ENCODE measurements at places on chromosomes 12 and 14. TPM values are rescaled to one million over a fixed set of nuclear protein-coding genes. Genes with fewer than 3 reads are reported as not detected.
A peak's percentile ranks its signal among the peaks of the same experiment; 100 is the strongest.

- no peak for DNase-seq
These were observed 9.8 kb downstream of the SNX6 start for GRCh38 chr14:34620115-34620514.

DNA sequence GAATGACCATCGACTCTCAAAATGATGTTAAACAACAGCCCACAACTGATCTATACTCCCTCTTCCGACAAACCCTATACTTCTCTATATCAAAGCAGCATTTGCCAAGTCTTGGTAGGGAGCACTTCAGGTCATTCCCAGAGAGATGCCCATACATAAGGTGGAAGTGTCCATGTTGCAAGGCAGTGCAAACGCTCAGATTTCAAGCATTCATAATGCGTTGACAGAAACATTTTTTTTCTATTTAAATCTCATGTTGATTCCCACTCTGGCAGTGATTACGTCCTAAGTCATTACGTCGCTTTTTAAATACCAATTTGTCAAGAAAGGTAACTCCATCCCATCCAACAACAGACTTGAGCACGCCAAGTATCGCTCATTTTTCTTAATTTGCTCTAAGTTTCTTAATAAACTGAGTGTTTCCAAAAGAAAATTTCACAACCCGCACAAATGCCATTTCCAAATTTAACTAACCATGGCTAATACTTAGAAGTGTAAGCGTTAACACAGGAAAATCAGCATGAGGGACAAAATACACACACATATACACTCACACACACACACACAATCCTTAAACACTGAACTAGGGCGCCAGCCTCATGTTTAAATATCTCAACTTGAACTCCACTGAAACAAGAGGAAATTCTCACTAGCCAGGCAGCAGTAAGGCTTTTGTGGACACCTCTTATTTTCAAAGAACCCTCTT, 1.1 kb downstream of the GXYLT1 start:
- no peak for DNase-seq

GRCh38 chr14:104339361-104339760, 201.0 kb downstream of the KIF26A start:
- no peak for DNase-seq

DNA sequence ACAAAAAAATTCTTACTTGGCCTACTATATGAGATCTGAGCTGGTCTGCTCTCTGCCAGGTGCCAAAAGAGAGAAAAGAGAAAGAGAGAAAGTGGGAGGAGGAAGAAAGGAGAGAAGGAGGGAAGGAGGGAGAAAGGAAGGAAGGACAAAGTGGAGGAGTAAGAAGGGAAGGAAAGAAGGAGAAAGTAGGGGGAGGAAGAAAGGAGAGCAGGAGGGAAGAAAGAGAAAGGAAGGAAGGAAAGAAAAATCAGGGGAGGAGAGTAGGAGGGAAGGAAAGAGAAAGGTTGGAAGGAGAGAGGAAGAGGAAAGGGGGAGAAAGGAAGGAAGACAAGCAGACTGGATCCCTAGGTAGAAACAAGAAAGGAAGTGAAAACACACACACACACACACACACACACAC, 96.8 kb downstream of the RPS29 start:
- DNase-seq: no peak

GRCh38 chr14:102487204-102487577, 22.4 kb downstream of the ANKRD9 start:
- DNase-seq: peak; percentile 22

DNA sequence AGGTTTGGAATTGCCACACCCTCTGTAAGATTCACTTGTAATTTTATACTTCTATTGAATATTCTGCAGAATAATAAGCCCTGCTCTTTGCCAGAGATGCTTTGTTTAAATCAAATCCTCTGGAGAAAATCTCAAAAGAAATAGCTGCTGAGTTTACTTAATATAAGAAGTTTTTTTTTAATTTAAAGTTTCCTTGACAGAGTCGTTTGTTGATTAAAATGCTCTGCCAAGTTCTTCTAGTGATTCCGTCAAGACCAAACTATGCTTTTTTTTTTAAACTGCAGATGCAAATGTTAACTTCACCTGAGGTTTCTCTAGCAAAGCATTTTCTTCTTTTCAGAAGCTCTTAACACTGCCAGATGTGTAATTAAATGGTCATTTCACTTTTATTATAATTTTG, 13.4 kb upstream of the NAV3 start:
- DNase-seq: no peak

DNA sequence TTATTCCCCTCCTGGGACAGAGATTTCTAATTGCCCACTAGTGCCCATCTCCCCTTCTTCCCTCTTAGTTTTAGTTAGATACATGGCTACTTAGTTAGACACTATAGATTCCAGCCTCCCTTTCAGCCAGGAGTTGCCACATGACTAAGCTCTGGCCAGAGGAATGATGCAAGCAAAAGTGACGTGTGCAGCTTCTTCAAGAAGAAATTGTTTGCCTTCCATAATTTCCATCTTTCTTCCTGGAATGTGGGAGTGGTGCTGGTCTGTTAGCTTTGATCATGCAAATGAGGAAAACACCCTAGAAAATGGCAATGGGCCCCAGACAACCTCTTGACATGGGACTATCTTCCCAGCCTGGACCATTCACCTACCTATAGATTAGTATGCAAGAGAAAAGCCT, 21.4 kb downstream of the CCDC177 start:
- DNase-seq: no peak

- DNase-seq: no peak
These were observed 214.2 kb downstream of the CPNE8 start for GRCh38 chr12:38691164-38691563.

DNA sequence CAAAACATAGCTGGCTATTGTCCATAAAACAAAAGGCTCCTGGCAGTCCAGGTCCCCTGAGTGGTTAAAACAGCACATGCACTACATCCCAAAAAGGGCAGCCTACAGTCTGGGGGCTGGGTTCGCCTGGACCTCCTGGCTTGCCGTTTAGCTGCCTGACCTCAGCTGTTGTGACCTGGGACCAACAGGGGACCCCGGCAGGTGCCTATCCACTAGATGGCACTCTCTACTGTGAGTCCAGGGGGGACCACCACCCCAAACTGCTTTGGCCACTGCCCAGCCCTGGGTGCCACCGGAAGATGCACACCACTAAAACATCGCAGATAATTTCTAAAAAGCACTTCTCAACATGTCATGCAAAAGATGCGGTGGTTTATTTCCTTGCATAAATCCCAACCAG, 2.9 kb upstream of the RTL1 start:
- DNase-seq: no peak

GRCh38 chr12:47805417-47805816, 14.3 kb downstream of the HDAC7 start:
- no peak for DNase-seq

- DNase-seq: no peak
These were observed 77.3 kb downstream of the GLT1D1 start for GRCh38 chr12:128930606-128931005.

DNA sequence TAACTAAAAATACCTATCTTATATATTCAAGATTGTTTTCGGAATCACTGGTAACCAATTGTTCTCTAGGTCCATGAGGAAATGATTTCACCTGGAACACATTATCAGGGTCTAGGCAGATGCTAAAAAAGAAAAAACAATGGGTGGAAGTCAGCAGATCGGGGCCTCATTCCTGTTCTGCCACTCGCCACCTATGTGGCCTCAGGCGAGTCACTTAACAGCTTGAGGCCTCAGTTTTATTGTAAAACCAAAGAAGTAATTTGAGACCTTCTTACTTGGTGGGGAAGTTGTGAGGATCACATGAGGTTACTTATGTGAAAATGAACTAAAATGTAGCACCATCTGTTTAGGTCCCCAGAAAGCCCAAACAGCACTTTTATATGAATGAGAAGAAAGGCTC, 6.2 kb upstream of the RNASE10 start:
- DNase-seq: no peak

- DNase-seq: peak; percentile 87
These were observed at the start of gene CPNE8 for GRCh38 chr12:38905480-38906351. Gene CPNE8 (minus strand): TSS chr12:38905591. CDS start chr12:38905534, 57 bp downstream.

- no peak for DNase-seq
These were observed 3.9 kb downstream of the CEBPE start for GRCh38 chr14:23115039-23115731.

DNA sequence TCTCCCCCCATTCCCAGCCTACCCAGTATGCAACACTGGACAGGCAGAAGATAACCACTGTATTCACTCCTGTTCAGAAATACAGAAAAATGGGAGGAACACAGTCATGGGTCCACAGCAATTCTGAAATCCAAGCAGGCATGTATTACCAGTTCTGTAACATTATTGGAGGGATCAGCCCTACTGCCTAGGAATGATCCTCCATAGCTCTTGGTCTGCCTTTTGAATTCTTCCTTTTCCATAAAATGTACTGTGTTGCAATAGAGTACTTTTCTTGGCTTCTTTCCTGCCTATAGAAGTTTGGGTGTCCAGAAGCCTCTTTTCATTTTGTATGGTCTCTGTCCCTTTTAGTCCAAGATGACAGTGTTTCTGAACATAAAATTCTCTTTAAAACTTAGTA, 46.5 kb downstream of the SPATS2 start:
- no peak for DNase-seq

DNA sequence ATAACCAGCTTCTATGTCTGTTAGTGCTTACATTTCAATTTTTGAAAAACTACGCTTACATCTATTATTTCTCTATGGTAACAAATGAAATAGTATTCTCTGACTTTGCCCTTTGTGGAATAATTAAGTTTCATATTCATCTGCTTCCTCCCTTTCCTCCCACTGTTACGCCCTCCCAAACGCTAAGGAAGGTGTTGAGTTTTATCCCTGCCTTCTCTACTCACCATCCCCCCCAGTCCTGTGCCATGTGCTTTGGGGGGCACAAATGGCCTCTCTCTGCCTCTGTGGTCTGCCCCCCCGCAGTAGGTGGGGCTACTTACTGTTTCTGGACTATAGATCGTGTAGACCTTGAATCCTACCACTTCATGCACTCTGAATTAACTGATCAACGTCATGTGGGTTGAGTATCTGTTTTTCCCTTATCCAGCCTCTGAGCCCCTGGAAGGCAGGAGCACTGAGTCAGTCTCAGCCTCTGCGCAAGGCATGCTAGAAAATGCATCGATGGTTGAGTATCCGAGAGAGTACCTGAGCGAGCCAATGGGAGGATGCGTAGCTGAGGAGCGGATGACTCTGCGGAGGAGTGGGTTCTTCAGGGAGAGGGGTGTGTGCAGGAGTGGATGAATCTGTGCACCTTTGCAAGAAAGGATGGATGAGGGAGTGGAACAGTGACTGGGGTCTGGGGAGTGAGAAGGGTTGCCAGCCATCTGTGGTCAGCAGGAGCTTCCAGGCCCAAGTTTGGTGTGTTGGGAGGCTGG, 114.5 kb upstream of the RTL1 start:
- DNase-seq: peak; percentile 33

GRCh38 chr12:51023625-51024382, 2.4 kb downstream of the SLC11A2 start:
- DNase-seq: no peak

- DNase-seq: no peak
These were observed 129.3 kb upstream of the LMNTD1 start for GRCh38 chr12:25682421-25682820.

DNA sequence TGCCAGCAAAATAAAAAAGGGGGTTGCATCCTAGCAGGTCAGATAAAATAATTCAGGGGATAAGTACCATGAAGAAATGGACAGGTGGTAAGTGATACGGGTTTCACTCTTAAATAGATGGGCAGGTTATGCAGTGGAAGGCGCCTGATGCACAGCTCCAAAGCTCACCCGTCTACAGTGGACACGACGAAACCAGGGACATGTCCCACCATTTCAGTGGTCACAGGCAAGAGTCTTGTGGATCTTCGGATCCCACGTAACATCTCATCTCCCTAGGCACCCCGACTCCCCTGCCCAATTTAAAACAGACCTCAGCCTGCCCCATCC, 60.5 kb downstream of the DDX51 start:
- DNase-seq: no peak

GRCh38 chr12:76687981-76688380, 75.9 kb upstream of the ZDHHC17 start:
- no peak for DNase-seq

- no peak for DNase-seq
These were observed 9.1 kb upstream of the KIF21A start for GRCh38 chr12:39451977-39452376.

DNA sequence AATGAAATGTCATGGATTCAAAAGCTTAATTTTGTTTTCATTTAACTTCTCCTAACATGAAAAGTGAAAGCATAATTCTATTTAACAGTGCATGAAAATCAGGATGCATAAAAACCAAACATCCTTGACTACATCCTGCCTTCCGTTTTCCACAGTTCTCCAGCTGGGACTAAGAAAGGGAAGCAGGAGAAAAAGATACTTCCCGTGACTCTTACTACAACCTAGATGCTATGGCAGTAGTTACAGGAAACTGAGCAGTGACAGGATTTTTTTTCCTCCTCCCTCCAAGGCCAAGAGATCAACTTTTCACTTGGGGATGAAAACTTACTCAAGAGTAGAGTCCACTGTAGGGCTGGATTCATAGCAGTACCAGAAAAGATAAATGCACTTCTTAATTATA, 2.6 kb downstream of the EXOC5 start:
- DNase-seq: no peak

GRCh38 chr14:74621556-74621955, 9.5 kb upstream of the LTBP2 start:
- DNase-seq: no peak

DNA sequence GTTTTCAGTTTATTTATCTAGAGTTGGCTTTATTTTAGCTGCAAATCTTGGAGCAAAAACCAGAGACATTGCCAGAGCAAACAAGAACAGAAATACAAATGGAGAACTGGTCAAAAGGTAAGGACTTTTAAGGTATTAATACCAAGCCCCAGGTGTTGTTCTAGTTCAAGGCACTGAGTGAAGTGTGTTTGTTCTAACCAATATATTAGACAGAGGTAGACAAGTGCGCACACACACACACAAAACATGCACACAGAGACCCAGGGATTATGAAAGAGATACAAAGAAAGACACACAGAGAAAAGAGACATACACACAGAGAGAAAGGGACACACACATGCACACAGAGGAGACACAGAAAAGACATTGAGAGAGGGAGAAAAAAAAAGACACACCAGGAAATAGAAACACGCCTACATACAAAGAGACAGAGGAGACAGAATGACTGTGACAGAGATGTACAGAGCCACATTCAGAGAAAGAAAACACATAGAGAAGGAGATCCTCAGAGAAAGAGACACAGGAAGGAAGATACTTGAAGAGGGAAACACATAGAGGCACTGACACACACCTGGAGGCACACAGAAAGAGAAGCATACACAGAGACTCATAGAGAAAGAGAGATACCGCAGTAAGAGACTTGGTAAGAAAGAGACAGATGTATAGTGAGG, 50.2 kb downstream of the MIPOL1 start:
- DNase-seq: no peak

GRCh38 chr12:59700153-59700450, 104.3 kb downstream of the SLC16A7 start:
- DNase-seq: no peak

ZDHHC17 gene
- 26.8 TPM for total RNA-seq

CD69 gene
- total RNA-seq: 0.24 TPM

PAX9 gene
- not detected for total RNA-seq

REP15 gene
- 3.6 TPM for total RNA-seq

PLEKHA5 gene
- 65.4 TPM for total RNA-seq

KRT79 gene
- not detected for total RNA-seq

KRT3 gene
- total RNA-seq: not detected

RTL1 gene
- total RNA-seq: not detected

KRT6B gene
- not detected for total RNA-seq
